HT-29 (cell line): ENCODE measurements at places on chromosomes 6 and 20. TPM values are rescaled to one million over a fixed set of nuclear protein-coding genes. Genes with fewer than 3 reads are reported as not detected.

- no peak for DNase-seq
Measured at GRCh38 chr20:55893031-55893430, 112.3 kb downstream of the CBLN4 start.

GRCh38 chr6:34189806-34190503, 44.1 kb upstream of the GRM4 start:
- no peak for DNase-seq

DNA sequence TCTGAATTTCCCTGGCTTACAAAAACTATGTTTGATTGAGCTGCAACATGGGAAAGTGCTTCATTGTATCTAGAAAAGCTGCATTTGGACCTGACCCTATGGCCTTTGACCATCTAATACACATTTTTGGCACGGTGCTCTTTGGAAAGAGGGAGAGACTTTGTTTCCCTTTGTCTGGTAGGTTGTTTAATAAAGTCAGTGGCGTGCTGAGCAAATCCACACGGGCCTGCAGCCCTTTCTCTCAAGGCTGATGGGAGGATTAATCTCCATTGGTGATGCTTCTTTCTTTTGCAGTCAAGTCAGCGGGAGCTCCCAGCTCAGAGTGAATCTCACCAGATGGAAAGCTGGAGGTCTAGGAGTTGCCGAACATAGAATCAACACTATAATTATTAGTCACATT, 314.7 kb upstream of the CNR1 start:
- DNase-seq = no peak

DNA sequence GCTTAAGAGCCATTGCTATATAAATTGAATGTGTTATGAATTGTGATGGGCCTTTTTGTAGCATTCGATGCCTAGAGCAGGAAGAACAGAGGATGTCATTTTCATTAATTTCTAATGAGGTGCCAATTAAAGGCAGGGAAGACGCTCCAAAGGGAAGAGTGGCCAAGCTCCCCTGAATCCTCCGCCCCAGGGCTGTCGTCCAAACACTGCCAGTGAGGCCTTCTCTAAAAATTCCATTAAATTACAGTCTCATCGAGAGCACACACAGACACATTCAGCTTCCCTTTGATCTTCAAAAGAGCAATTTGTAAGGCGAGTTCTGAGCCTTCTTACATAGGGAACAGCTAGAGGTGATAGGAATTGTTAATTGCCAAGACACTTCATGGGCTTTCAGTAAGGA, 300.0 kb downstream of the ZFAND3 start:
- no peak for DNase-seq

GRCh38 chr6:31094389-31094881, 17.9 kb downstream of the C6orf15 start:
- no peak for DNase-seq

- DNase-seq = peak; percentile 77
Measured at GRCh38 chr20:62508641-62509051, 32.9 kb upstream of the GATA5 start.

DNA sequence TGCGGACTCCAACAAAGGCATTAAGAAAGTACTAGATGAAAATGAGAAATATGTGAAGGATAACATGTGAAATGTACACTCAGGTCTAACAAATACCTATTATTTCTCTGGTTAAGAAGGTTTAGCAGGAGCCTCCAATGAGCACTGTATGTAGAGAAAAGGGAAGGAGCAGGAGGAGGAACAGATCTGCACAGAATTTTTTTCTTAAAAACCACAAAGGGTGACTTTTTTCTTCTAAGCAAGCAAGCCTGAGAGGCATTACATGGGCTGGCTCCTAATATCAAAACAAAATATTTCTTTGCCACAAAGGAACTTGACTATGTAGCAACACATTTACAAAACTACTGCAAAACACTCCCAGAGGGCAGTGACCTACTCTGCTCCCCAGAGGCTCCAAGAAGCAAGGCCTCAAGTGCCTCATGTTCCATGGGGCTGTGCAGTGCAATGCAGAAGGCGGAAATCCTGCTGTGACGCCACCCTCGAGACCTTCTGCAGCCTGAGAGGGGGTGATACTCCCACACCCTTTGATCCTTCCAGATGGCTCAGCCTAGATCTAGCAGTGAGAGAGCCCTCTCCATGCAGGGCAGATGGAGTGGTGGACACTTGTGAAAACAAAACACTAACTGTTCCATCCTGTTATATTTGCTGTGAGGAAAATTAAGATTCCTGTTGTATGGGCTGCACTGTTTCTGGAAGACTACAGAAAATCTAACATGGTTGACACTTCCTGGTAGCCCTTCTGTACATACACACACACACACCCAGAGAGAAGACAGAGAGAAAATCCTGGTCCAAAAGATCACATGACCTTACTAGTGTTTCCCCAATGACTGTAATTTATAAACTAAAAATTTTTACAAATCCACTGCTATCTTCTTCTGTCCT, 36.0 kb upstream of the SMIM29 start:
- DNase-seq = no peak

GRCh38 chr6:99241905-99242534, 107.5 kb downstream of the FAXC start:
- peak; percentile 42 for DNase-seq

GRCh38 chr6:5213836-5214235, 46.9 kb downstream of the LYRM4 start:
- DNase-seq = no peak

- DNase-seq = no peak
Measured at GRCh38 chr6:69284176-69284730, 512.6 kb downstream of the LMBRD1 start.

DNA sequence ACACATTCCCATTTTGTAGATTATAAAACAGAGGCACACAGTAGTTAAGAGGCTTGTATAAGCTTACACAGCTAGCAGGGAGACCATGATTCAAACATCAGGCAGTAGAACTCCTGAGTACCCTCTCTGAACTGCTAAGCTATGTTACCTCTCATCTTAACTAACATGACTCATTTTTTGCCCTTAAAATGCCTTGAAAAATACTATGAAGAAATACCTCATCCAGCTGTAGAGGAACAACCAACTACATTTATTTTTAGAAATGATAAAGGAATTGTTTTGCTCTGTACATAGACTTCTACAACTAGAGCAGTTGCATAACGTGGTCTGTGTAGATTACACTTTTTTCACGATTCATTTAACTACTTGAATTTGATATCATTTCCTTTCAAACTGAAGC, 102.1 kb downstream of the FLRT3 start:
- DNase-seq = no peak

DNA sequence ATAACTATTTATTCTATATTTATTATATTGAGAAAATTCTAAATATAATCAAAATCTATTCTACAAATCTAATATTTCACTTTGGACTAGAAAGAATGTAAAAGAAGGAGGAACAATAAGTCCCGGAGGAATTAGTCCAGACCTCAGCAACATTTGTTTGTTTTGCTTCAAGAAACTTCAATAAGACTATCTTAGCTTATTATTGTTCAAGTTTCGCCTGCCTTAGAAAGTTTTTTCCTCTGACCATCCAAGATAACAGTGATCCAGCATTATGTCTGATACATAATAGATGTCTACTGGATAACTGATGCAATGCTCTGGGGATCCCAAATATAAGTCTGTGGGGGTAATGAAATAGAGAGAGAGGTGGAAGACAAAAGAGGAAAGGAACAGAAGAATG, 28.7 kb upstream of the NT5E start:
- DNase-seq = no peak

DNA sequence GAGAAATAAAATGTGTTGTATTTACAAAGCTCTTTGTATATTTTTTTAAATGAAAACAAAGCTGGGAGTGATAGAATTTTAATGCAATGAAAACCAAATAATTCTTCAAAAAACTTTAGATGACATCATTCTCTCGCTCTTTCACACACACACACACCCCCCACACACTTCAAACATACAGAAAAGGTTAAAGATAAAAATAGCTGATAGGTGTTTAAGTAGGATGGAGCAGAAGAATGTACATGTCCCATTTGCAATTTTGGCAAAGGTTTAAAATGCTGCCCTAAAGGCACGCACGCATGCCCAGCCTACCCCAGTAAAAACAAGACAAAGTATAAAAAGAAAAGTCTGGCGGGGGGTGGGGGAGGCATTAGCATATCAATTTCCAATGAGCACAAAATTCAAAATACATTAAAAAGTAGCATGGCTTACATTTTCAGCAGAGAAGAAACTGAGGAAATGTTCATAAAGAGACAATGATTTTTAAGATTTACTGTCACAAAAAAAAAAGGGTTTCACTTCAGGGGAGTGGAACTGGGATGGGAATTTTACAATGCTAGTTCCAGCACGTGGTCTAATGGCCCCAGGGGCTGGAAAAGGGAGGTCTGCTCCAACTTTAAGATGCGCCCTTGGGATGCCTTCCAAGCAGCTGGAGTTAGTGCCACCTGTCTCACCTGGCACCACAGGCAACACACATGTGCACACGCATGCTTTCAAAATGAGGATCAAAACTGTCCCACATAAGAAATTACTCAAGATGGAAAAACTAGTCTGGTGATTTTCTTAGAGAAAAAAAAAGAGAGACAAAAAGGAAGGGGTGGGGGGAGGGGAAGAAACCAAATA, 55.1 kb upstream of the NFATC2 start:
- no peak for DNase-seq

- no peak for DNase-seq
Measured at GRCh38 chr6:56852260-56853010, 102.5 kb upstream of the BEND6 start.

FRK gene
- 2.0 and 2.1 TPM in 2 replicates for total RNA-seq

WFDC10B gene
- not detected in 2 replicates for total RNA-seq

HDGFL1 gene
- total RNA-seq = not detected in 2 replicates

TNFRSF6B gene
- total RNA-seq = 4.1 and 4.9 TPM in 2 replicates

VIP gene
- not detected in 2 replicates for total RNA-seq

RAET1G gene
- 0.51 TPM in 1 of 2 replicates, not detected in the other for total RNA-seq

OXT gene
- not detected in 2 replicates for total RNA-seq
